ENCODE measurements at places on chromosomes 7 and 10.

DNA sequence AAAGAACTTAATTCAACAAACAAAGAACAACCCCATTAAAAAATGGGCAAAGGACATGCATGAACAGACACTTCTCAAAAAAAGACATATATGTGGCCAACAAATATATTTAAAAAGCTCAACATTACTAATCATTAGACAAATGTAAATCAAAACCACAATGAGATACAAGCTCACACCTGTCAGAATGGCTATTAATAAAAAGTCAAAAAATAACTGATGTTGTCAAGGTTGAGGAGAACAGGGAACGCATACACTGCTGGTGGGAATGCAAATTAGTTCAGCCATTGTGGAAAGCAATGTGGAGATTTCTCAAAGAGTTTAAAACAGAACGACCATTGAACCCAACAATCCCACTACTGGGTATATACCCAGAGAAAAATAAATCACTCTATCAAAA, 19.1 kb downstream of the ZFAND4 start:
- DNase-seq, result no peak

- DNase-seq, result no peak
Measured at GRCh38 chr10:4982764-4983226, 19.6 kb downstream of the AKR1C1 start.

GRCh38 chr10:21758696-21759095, 224.7 kb downstream of the MLLT10 start:
- no peak for DNase-seq

DNA sequence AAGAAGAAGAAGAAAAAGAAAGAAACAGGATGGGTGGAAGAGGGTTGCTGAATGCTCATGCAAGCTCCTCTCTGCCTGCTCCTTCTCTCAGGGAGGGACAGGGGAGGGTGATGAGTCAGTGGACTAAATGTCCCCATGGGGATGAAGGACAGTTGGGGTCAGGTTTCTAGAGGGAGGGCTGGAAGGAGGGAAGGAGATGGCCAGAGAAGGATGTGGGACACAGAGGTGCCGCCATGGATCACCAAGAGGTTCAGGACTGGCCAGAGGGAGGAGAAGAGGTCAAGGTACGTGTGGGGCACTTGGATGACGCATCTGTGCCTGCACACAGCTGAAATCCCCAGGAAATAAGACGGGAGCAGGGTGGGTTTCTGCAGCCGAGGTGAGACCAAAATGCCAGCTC, 88.9 kb upstream of the GTF2I start:
- no peak for DNase-seq
